Activated CD4-positive, alpha-beta T cell treated with anti-CD3 and anti-CD28 coated beads, Interleukin-10, Interleukin-2, amounts not matched to agents 100 ng/mL and 50 ng/mL, durations not matched to agents 16 hours and 8 hours (primary cell): ENCODE measurements at places on chromosomes 5 and 9.

DNA sequence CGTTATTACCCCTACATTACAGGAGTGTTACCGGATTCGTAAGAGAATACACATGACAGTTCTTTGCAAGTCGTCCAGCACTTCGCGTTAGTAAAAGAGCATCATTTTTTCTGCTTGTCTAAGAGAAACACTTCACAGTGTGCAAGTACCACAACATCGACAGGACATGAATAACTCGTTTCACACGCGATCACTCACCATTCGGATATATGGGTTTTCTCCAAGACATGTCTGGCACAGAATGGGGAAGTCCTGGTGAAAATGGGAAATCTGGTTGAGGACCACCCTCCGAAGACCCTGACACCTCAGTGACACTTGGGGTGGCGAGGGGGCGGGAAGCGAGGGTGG lies 642 bp downstream of the RBM22 start:
- DNase-seq, result no peak

GRCh38 chr5:36491856-36492255 lies 114.5 kb upstream of the SLC1A3 start:
- no peak for DNase-seq

- peak; percentile 5 for DNase-seq
Measured at GRCh38 chr5:180522330-180522729, 28.2 kb downstream of the CNOT6 start.

DNA sequence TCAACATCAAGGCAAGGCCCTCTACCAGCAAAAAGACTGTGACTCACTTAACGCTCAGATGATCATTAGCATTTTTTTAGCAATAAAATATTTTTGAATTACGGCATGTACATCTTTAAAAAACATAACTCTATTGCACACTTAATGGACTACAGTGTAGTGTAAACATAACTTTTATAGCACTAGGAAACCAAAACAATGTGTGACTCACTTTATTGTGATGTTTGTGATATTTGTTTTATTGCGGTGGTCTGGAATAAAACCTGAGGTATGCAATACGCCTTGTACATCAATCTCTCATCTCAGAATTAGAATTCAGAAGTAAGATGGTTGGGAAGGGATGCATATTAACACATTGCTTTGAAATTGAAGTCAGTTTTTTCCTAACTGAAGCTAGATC lies 106.9 kb upstream of the PTCH1 start:
- no peak for DNase-seq

GRCh38 chr9:107239474-107239873 lies 43.6 kb upstream of the RAD23B start:
- DNase-seq, result no peak

- DNase-seq, result no peak
Measured at GRCh38 chr5:97224112-97224750, 41.2 kb upstream of the RIOK2 start.

GRCh38 chr5:144325532-144325931 lies 154.9 kb downstream of the KCTD16 start:
- DNase-seq, result no peak

GRCh38 chr5:59357381-59357977 lies 536.0 kb downstream of the PDE4D start:
- DNase-seq, result no peak

DNA sequence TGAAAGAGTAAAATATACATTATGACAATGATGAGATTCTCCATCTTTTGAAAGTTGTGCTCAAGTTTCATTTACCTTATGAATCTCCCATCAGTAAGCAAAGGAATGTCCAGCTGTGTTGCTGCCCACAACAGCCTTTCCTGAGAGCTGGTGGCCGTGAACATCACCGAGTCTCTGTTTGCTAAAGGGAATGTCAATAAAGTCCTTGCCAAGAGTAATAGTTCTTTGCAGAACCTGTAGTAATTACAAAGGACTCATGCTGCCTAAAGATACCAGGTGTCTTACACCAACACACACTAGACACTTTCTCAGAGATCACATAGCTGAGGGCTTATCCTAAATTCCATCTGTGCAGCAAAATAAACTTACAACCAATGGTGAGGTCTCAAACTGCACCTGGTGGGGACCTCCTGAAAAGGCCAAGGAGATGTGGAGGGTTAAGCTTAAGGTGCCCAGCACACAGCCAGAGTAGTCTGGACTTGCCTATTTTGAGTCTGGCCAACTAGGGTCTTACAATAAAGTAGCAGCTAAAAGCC lies 111.1 kb upstream of the DAPK1 start:
- no peak for DNase-seq

- DNase-seq, result no peak
Measured at GRCh38 chr5:57366744-57367143, 115.9 kb downstream of the ACTBL2 start.

DNA sequence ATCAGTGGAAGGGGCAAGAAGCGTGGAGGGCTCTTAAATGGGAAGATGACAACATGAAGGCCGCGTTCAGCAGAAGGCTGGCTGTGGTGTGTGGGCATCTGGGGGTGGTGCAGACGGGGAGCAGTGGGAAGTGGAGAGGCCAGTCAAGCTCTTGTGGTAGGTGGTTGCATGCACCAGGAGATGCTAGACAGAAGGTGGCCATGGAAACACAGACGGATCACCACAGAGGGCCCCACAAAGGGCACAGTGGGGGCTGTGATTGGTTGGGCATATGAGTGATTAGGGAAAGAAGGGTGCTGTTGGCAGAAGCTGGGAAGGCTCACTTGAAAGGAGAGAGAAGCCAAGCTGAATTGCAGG lies 14.7 kb downstream of the MTMR12 start:
- peak; percentile 23 for DNase-seq

GRCh38 chr5:366541-367357 lies 45.2 kb downstream of the AHRR start:
- no peak for DNase-seq

GRCh38 chr9:36903541-36904435 lies 130.3 kb downstream of the PAX5 start:
- DNase-seq, result peak; percentile 82

DNA sequence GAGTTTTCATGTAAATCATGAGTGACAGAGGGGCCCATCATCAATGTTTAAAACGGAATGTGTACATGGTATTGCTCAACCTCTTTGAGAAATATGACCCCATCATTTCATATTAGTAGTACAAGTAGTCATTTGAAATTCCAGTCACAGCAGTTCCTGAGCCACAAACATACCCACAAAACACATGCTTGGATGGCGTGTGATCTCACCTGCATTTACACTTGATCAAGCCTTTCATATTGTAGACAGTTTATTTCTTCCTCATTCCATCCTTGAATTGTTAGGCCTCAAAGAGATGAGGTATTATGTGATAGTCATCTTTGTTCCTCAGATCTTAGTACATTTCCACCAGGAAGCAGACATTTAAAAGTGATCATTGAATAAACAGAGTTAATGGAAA lies 96.8 kb upstream of the TAS2R1 start:
- no peak for DNase-seq

- no peak for DNase-seq
Measured at GRCh38 chr5:180636403-180637075, 12.9 kb downstream of the FLT4 start.

GRCh38 chr9:126307322-126308061 lies 19.1 kb upstream of the MVB12B start:
- DNase-seq, result no peak

DNA sequence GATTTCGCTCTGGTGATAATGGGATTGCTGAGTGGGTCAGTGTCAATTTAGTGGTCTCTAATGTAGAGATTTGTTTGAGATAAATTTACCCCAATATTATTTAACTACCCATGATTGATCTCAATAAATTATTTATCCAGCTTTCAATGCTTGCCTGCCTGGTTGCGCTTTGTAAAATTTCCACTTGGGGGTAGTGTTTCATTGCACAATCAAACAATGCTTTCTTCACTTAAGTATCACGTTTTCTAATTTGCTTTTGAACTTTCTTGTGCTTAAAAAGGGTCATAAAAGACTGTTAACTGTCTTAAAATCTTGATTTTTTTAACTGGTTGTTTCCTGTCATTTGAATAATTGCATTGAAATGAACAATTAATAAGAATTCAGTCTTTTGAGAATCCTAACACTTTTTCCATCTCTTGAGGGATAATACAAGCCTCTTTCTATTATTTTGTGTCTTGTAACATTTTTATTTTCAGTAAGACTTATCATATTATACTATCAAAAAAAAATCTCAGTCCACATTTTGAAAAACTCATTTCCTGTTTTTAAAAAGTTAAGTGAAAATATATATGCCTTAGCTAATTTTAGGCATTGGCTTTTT lies 18.7 kb downstream of the HSD17B4 start:
- peak; percentile 22 for DNase-seq

- no peak for DNase-seq
Measured at GRCh38 chr9:90826326-90827020, 24.9 kb downstream of the SYK start.

GRCh38 chr9:95486318-95486717 lies 30.5 kb downstream of the PTCH1 start:
- no peak for DNase-seq

DNA sequence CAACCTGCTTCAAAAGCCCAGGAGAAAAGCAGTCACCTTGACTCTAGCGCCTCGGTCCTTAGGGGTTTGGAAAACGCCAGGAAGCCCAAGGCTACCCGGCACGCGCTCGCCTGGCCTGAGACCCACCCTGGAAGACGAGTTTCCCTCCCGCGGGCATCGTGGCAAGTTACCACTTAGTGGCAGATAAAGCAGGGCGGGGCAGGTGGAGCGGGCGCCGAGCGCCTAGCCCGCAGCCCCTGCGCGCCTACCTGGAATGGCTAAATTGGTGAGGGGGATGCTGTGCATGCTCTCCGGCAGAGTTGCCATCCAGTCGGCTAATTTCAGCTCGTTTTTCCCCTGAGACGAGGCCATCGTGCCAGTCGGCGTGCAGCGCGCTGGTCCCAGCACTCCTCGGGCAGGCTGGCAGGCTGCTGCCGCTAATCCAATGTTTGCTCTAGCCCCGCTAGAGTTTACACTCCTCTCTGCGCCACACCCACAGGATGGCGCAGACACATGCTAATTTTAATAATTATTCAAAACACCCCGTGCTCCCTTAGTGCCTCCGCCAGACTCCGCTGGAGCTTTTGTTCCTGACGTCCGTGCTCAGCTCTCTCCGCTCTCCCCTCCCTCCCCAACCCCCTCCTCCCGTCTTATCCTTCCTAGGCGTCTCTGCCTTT lies at the start of gene PLCXD3:
Gene PLCXD3 (minus strand): TSS at position 426 of the 656 bp plus-strand sequence. CDS start 75 bp downstream, at position 351.
- DNase-seq, result no peak

- peak; percentile 67 for DNase-seq
Measured at GRCh38 chr5:126339215-126339805, 83.9 kb upstream of the GRAMD2B start.

GRCh38 chr5:146059460-146060220 lies 45.7 kb downstream of the PLAC8L1 start:
- no peak for DNase-seq

DNA sequence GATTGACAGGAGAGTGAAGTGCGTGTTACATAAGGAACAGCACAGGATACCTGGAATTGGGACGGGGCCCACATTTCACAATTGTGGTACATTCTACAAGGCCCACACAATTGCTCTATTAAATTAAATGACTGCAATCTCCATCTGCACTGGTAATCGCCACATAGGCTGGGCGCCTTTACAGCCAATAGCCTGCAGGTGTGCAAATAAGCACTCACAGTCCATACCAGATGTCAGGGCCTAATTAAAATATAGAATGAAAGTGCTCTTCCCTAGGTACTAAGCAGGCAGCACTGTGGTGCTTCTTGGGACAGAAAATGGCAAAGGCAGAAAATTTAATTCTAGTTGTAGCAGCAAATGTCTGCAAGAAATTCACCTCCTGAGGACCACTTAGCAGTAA lies 82.7 kb downstream of the ATP10B start:
- no peak for DNase-seq

DNA sequence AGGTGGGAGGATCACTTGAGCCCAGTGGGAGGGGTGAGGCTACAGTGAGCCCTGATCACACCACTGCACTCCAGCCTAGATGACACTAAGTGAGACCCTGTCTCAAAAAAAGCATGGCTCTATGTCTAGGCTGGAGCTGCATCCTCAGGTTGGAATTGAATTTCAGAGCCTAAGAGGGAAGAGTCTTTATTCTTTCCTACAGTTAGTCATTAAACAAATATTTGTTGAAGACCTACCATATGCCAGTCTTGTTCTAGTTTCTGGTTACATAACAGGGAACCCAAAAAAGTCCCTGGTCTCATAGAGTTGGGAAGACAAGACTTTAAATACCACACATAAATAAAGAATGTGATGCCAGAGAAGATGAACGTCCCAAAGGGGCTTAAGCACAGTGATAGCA lies 6.9 kb upstream of the GRPEL2 start:
- DNase-seq, result no peak

DNA sequence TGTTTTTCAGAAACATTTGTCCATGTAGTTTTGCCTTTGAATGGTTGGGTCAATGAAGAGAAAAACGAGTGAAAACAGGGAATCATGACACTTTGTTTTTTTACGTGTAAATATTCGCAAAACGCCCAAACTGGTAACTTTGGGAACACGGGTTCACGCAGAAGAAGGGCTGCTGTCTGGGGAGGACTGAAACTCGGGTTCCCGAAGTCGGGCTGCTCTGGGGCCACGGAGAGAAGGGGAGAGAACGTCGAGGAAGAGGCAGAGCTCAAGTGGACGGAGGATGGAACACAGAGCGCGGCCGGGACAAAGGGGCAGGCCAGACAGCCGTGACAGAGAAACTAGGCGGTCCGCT lies 478 bp upstream of the SETD9 start:
- DNase-seq, result no peak

GRCh38 chr9:131676431-131676972 lies 63.4 kb downstream of the RAPGEF1 start:
- peak; percentile 60 for DNase-seq

DNA sequence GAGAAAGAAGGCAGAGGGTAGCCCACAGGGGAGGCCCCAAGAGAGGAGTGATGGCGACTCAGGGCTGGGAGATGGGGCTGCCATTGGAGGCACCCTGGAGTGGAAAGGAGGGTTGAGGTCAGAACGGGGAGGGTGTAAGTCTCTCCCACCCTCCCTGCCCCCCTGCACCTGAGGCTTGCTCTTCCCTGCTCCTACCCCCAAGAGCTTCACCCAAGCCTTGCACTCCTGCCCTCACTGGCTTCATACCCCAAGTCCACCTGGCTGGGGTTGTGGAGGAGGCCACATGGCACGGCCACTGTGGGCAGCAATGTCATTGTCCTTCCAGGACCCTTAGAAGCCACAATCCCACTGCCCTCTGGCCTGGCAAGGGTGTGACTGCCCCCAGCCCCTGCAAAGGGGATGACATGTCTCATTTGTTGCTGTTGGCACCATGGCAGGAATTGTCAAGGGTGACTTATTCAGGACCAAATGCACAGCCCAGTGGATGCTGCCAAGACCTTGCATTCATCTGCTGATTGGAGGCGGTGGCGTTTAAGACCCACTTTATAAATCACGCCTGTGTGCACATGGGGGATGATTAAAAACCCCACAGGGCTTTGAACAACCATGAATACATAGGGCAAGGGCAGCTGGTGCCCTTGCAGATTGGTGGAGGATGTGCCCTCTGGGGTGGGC lies 47.6 kb upstream of the RNU6ATAC start:
- DNase-seq, result no peak

GRCh38 chr5:175554296-175554695 lies 75.9 kb downstream of the SFXN1 start:
- DNase-seq, result no peak

DNA sequence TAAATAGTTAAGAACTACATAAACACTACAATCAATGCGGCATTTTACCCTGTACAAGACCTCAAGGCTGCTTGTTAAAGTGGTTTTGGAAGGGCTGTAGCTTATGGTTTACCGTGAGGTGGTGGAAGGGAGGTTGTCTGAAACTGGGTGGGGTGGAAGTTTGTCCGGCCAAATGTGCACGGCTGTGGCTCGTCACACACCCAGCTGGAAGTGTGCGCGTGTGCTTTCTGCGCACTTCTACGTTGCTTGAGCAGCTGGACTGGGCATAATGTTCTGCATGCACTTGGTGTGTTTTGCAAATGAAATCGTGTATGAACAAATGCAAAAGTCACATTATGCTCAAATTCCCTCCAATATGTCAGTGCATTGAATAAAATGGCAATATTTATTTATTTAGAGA lies 17.4 kb upstream of the FLT4 start:
- no peak for DNase-seq
